Right kidney (tissue), 9 donors: ENCODE measurements at places on chromosomes 12 and 14.

GRCh38 chr14:49017447-49017846 is 568.7 kb downstream of the RPS29 start:
- no peak for DNase-seq

DNA sequence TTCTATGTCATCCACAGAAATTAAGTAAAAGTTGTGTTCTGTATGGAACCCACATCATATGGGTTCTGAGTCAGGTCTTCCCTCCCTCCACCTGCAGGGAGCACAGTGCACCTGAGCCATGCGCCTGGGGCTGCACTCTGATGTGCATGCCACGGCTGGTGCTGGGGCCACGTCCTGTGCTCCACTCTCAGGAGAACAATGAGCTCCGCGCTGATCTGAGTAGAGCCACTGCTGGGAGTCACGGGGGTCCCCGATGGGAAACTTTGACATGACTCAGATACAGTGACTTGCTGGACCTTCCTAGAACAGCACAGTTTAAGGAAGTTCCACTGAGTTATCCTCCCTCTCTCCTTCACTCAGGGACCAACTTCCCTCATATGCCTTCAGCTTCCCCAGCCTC is 683.4 kb downstream of the TMEM121 start:
- DNase-seq, result no peak

DNA sequence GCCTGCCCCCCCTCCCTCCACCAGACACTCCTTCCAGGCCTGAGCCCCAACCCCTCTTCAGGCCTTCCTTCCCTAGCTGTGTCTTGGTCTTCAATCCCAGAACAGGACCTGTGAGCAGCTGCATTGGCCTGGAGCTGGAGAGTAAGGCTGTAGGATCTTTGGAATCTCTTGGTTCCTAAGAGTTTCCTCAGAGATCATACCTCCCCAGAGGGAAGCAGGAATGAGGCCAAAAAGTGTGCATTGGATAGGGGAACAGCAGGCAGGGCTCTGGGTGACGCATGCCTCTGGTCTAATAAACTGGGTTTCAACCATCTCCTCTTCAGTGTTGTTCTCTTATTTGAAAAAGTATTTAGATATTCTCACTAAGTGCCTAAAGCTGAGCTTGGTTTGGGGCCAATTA is 1.8 kb upstream of the SMARCD1 start:
- no peak for DNase-seq

GRCh38 chr12:94326727-94327126 is 132.9 kb downstream of the CEP83 start:
- no peak for DNase-seq
